ENCODE measurements at places on chromosomes 7 and 10. TPM values are rescaled to one million over a fixed set of nuclear protein-coding genes. Genes with fewer than 3 reads are reported as not detected.

DGKB gene
- total RNA-seq, result 2.6 TPM

FMC1 gene
- total RNA-seq, result 18.3 TPM

WNT8B gene
- not detected for total RNA-seq

PRKG1 gene
- 96.8 TPM for total RNA-seq

TDRD1 gene
- total RNA-seq, result 1.6 TPM

SUGCT gene
- 9.9 TPM for total RNA-seq

NYAP1 gene
- 2.3 TPM for total RNA-seq

GRCh38 chr7:57204411-57204811 lies 72.2 kb upstream of the ZNF479 start:
- no peak for DNase-seq

GRCh38 chr7:155514296-155514695 lies 32.1 kb downstream of the CNPY1 start:
- DNase-seq, result no peak

DNA sequence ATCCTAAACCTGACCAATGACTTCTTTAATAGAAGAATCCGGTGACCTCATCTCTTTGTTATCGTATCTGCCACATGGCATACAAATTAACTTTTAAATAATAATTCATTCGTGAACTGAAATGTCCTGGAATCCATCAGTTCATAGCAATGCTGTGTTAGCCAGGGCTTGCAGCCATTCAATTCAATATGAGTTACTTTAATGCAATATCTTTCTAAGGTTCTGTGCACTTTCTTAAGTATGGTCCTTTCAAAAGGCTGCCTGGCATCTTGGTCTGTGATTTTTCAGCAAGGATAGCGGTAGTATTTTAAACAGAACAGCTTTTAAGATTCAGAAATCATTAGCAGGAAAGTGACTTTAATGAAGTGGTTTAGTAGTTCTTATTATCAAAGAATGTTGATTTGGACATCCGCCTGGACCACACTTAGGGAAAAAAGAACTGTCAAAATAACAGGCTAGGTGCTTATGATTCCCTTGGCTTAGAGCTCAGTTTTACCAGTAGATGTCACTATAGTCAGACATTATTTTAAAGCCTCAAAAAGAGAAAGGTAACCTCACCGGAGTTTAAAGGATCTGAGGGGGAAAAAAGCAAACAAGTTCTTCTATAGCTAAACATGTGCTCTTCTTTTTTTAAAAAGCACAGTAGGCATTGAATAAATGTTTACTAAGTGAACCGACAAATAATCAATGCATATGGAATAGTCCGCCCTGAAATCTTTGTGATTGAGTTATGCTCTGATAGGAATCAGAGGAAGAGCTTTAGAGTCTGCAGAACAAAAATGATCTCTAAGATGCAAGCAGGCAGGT lies 22.7 kb downstream of the SLC35G1 start:
- DNase-seq, result peak; percentile 71

DNA sequence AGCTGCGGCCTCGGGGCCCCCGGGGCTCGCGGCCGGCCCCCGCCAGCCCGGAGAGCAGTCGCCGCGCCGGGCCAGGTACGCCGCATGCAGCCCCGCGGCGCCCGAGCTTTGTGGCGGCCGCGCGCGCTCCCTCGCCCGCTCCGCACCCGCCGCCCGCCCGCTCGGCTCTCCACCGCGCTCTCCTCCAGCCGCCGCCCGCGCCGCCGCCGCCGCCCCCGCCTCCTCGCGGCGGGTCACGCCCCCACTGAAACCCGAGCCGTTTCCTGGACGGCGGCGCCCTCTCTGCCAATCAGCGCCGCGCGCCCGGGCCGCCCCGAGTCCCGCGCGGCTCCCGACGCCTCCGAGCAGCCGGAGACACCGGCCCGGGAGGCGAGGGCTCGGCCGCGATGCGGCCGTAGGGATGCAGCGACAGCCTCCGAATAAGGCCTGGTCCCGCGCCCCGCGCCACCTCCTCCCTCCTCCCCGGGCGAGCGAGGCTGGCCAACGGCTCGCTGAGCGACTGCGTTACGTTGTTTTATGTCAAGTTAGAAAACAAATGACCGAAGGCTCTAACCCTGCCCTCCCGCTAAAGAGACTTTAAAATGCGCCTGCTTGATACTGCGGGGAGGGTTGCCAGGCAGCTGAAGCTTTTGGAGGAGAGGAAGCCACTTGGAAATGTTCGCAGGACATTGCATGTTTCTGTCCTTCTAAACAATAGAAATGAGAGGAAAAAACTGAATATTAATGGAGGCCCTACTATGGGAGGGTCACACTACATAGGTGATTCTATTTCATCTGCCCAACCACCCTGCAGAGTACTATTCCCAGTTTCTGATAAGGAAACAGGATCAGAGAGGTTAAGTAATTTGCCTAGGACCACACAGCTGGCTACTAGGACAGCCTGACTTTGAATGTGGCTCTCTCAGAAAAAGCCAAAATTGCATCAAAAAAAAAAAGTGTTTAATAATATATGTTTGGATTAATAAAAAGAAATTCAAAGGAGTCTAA lies at the start of gene FGFR2:
FGFR2 (minus strand) TSS at position 182 of the 987 bp plus-strand sequence. CDS start 4,627 bp downstream, outside the sequence.
- DNase-seq, result peak; percentile 91

- DNase-seq, result peak; percentile 53
These were observed 160.1 kb downstream of the COL28A1 start for GRCh38 chr7:7375538-7375937.

- DNase-seq, result peak; percentile 41
These were observed 58.3 kb downstream of the CDK13 start for GRCh38 chr7:40008223-40008815.

- DNase-seq, result peak; percentile 48
These were observed 67.5 kb downstream of the PARP12 start for GRCh38 chr7:139995017-139995915.

DNA sequence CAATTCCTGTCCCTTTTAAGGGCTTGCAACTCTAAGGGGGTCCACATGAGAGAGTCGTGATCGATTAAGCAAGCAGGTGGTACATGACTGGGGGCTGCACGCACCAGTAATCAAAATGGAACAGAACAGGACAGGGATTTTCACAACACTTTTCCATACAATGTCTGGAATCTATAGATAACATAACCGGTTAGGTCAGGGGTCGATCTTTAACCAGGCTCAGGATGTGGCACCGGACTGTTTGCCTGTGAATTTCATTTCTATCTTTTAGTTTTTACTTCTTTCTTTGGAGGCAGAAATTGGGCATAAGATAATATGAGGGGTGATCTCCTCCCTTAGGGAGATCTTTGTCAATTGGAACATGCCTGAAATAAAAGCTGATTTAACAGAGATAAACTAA lies 370.1 kb downstream of the IPMK start:
- DNase-seq, result no peak

GRCh38 chr7:131538071-131538812 lies 18.2 kb downstream of the PODXL start:
- no peak for DNase-seq

DNA sequence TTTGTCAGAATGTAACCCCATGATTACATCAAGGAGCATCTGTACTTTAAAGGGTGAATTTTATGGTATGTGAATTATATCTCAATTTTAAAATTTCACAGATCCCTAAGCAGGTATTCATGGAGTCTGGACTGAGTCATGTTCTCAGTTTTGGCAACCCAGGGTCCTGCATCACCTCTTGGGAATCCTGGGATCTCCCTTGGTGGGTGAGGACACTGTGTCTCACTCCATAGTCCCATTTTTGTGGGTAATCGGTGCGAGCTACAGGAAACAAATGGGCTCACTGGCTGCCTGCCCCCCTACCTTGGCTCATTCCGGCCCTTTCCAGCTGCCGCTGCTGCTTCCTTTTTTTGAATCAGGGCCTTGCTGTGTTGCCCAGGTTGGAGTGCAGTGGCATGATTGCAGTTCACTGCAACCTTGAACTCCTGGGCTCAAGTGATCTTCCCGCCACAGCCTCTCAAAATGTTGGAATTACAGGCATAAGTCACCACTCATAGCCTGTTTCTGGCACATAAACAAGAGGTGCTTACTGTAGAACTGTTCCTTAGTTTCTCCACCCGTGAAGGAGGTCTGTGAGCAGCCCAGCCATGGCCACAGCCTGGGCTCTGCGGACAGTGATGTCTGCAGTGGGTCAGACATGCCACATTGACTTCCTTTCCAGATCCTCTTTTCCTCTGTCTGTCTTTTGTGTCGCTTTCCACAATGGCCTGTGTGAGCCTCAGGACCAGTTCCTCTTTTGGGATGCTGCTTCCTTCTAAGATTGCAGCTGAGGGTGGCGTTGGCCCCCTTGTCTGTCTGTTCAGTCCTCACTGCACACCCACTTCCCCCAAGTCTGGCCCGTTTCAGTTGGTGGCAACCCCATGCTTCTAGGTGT lies 14.5 kb downstream of the PALD1 start:
- DNase-seq, result no peak

DNA sequence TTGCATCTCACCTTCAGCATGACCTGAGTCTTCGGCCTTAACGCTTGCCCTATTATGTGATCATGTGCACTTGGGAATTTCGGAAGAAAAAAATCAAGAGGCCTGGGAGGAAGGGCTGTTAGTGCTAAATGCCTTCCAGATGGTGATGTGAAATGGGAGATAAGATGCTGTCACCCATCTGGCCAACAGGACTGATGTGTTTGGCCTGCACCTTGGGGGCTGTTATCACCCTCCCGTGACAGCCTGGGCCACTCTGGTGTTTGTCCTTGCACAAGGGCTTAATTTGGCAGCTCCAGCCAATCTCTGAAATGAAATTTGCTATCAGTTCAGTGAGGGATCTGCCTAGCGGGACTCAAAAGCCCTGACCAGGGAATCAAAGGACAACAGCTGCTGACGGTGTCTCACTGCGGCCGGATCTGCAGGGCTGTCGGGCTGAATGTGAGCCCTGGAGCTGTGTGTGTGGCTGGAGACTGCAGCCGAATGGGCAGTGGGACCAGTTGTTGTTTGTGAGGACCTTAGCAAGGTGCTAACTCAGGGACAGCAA lies 131.4 kb upstream of the BTBD16 start:
- DNase-seq, result peak; percentile 55

- DNase-seq, result no peak
These were observed 132.2 kb upstream of the CAV2 start for GRCh38 chr7:116367171-116367813.

GRCh38 chr7:122304996-122305421 lies 459 bp upstream of the FEZF1 start:
- DNase-seq, result no peak

GRCh38 chr10:90480466-90480865 lies 377.4 kb downstream of the HTR7 start:
- DNase-seq, result no peak

DNA sequence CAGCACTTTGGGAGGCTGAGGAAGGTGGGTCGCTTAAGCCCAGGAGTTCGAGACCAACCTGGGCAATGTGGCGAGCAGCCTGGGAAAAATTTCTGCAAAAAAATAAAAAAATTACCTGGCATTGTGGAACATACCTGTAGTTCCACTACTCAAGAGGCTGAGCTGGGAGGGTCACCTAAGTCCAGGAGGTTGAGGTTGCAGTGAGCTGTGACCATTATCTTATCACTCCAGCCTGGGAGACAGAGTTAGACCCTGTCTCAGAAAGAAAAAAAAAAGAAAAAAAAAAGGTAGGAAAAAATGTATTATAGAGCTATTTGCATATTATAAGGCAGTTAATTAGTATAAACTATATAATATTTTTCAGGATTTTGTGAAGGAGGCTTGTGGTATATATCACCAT lies 11.0 kb upstream of the TSPAN13 start:
- DNase-seq, result no peak

DNA sequence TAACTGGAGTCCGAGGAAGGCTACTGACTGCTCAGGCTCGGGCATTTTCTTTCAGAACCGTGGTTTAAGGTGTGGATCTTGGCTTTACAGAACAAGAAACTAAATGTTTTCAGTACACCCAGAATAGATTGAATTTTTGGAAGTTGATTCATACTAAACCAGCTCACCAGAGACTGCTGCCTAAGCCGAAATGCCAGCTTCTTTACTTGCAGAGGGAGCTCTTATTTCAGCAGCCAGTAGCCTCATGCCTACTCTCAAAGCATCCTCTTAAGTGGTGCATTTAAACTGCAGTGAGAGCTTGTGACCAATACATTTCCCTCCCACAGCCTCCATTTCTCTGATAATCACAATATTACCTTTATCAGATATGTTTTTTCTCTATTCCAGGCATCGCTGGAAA lies 615.1 kb downstream of the SUGCT start:
- no peak for DNase-seq

GRCh38 chr10:101229266-101230182 lies at the start of gene LBX1:
LBX1 (minus strand) TSS chr10:101229463; CDS start chr10:101228815, 648 bp downstream.
- DNase-seq, result peak; percentile 81

GRCh38 chr10:48523212-48523819 lies 81.6 kb downstream of the ARHGAP22 start:
- DNase-seq, result peak; percentile 88

- DNase-seq, result no peak
These were observed 266.5 kb upstream of the NPY start for GRCh38 chr7:24017519-24017918.

DNA sequence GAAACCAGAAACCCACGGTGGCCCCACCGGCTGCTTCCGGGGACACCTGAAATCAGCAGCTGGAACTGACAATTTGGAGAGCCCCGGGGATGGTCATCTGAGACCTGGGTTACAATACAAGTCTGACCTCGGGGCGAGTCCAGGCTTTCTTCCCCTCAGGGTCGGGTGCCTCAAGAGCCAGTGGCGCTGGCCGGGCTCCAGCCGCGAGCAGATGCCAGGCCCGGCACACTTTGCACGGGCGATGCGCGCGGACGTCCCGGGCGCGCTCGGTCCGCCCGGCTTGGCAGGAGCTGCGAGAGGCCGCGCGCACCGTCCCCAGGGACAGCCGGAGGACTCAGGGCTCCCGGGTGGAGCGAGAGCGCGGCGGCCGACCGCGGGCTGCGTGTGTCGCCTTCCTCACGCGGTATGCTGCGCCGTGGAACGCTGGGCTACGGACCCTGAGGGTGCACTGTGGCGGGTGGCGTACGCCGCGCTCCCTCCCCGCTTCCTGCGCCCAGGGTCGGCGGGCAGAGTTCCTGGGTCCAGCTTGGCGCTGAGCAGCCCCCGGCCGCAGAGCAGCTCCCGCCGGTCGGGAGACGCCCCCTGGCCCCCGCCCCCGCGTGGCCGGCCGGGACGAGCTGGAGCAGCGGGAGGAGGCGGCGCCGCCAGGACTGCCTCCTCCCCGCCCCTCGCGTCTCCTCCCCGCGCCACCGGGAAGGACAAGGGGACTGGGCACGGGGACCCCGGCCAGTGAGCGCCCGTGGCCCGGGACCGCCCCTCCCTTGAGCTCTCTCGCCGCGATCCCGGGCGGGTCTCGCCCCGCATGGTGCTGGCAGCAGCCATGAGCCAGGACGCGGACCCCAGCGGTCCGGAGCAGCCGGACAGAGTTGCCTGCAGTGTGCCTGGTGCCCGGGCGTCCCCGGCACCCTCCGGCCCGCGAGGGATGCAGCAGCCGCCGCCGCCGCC lies at the start of gene RBM20:
RBM20 (plus strand) TSS at position 684 of the 945 bp plus-strand sequence; CDS start at position 803, 119 bp downstream.
- DNase-seq, result peak; percentile 74

Measured in tongue (tissue), 3 donors.